ENCODE measurements at places on chromosomes 1 and 21.

GRCh38 chr1:245345191-245345884 lies 190.6 kb downstream of the KIF26B start:
- no peak overlapping the region for H3K27ac ChIP-seq
- H3K4me3 ChIP-seq = no peak overlapping the region
- DNase-seq = no peak

DNA sequence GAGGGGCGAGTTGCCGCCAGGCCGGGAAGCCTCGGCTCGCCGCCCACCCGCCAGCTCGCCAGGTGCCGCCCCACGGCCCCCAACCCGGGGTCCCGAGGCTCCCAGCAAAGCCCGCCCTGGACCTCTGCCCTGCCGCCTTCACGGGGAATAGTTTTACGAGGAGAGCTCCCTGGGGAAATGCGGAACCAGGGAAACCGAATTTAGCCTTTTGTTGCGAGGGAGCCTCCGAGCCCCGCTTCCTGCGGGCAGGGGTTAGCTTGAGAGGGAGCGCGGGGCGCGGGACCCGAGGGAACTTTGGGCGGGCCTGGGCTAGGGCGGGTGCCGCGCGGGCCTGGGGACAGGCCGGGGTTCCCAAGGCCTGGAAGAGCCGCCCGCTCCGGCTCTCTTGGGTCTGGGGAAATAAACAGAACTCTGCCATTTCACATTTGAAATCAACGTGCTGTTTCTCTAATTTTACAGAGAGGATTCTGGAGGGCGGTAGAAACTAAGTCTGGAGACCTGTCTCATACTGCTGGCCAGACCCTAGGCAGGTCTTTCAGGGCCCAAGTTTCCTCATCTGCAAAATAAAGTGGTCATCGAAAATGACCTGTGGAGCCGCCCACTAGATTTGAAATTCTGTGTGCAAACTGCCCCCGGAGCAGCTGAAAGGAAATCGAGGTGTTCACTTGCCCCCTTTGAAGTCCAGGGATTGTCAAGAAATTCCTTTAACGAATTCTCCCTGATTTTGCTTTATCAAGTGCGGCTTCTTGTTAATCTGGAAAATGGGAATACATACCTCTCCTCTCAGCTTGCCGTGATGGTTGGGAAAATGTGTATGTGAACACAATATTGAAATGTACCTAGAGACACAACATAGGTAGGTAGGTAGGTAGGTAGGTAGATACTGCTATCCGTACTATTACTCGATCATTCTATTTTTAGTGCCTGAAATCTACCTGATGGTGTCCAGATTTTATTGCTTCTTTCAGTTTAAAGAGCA lies 749 bp upstream of the GLUL start:
- no peaks in the 10 kb centered on the region for H3K27me3 ChIP-seq
- peak overlapping the region; percentile 89 for H3K4me3 ChIP-seq
- peaks cover 15% of the 10 kb centered on the region for H3K36me3 ChIP-seq
- peak overlapping the region; percentile 94 for H3K27ac ChIP-seq
- H3K4me1 ChIP-seq = peaks cover 56% of the 10 kb centered on the region

GRCh38 chr1:202148391-202148790 lies 3.9 kb upstream of the ARL8A start:
- DNase-seq = no peak
- H3K4me1 ChIP-seq = peaks cover 12% of the 10 kb centered on the region

GRCh38 chr1:13769212-13769611 lies 69.2 kb downstream of the PRDM2 start:
- H3K27me3 ChIP-seq = no peaks in the 10 kb centered on the region
- H3K4me3 ChIP-seq = no peak overlapping the region
- H3K27ac ChIP-seq = no peak overlapping the region
- H3K4me1 ChIP-seq = no peaks in the 10 kb centered on the region

- DNase-seq = peak; percentile 9
- peaks cover 82% of the 10 kb centered on the region for H3K27me3 ChIP-seq
- no peak overlapping the region for H3K27ac ChIP-seq
- H3K4me1 ChIP-seq = 0 out of 2 replicates have a peak, but pooled peaks cover 5% of the 10 kb centered on the region
- H3K4me3 ChIP-seq = peak overlapping the region; percentile 16
- no peaks in the 10 kb centered on the region for H3K36me3 ChIP-seq
These were observed 106.7 kb upstream of the COL6A1 start for GRCh38 chr21:45874716-45875415.

DNA sequence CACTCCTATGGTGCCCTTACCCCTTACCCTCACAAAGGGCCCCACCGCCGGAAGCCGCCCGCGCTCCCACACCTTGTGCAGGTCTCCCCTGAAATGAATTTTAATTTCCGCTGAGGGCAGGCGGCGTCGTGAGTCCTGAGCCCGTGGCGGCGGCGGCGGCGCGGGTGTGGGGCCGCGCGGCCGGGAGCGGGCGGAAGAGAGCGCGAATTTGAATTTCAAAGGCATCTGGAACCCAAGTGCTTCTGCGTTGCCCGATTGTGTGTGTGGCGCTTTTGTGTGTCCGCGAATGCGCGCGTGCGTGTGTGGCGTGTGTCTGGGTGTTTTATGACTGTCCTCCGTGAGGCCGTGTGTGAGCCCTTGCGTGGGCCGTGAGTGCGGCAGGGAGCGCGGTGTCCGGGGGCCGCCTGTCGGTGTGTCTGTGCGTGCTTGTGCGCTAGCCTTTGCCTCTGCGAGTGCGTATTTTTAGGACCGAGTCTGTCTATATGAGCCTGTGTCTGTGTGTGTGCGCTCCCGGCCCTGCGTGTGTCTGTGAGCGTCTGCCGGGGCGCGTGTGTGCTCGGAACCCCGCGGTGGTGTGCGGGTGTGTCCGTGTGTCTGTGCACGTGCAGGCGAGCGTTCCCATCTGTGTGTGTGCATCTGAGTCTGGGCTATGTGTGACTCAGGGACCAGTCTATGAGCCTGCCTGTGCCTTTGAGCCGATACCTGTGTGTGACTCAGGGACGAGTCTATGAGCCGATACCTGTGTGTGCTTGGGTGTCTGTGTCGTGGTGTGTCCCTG lies 7.9 kb upstream of the ADGRB2 start:
- no peak for DNase-seq
- no peak overlapping the region for H3K4me3 ChIP-seq

DNA sequence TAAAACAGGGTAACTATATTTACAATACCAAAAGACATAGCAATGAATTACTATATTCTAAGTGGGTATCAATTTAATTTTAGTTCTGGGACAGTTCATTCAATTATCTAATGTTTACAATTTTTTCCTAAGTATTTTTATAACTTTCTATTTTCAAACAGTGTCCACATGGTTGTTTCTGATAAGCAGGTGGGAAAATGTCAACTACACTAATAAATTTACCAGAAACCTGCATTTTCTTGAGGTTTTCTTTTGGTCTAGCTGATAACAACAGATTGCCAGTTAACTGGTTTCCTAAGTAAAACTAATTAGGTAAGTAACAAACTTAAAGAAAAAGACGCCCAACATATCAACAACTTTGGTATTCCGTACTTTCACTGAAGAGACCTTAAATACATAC lies 84.9 kb upstream of the GFI1 start:
- H3K27ac ChIP-seq = no peak overlapping the region
- H3K4me3 ChIP-seq = no peak overlapping the region
- H3K4me1 ChIP-seq = no peaks in the 10 kb centered on the region
- no peaks in the 10 kb centered on the region for H3K27me3 ChIP-seq

DNA sequence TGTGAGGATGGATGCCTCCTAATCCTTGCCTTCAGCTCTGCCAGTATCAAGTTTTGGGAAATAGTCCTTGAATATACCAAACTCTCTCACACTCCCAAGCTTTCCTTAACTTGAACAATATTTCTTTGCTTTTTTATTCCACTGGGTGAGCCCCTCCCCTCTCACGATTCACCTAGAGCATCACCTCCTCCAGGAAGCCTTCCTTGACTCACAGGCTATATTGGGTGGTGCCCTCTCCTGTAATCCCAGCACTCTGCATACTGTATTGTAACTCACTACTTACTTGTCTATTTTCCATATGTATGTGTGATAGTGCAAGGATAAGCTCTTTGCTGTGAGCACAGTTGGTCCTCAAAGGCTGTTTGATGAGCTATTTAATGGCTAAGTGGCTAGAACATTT lies 114.7 kb downstream of the PLXNA2 start:
- H3K4me1 ChIP-seq = peaks cover 33% of the 10 kb centered on the region
- no peak for DNase-seq
- H3K36me3 ChIP-seq = no peaks in the 10 kb centered on the region
- H3K27me3 ChIP-seq = no peaks in the 10 kb centered on the region
- no peak overlapping the region for H3K27ac ChIP-seq

- H3K4me3 ChIP-seq = no peak overlapping the region
- no peaks in the 10 kb centered on the region for H3K4me1 ChIP-seq
- H3K27me3 ChIP-seq = no peaks in the 10 kb centered on the region
- H3K36me3 ChIP-seq = no peaks in the 10 kb centered on the region
These were observed 43.9 kb upstream of the IFNAR2 start for GRCh38 chr21:33185852-33186251.

DNA sequence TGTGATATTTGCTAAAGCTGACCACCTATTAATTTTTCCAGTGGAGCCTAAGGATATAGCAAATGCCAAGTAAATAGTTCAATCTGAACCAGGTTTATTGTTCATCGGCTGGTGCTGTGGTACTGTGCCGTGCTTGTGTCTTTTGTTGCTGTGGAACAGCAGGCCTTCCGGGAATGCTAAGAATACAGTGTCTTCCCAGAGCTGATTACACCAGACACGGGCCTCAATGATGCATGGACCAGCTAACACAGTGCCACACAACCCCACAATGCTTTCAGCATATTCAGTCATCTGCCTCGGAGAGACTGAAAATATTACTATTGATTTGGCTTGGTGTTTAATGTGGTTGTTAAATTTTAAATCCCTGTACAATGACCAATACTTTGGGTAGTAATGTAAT lies 415.4 kb downstream of the PTBP2 start:
- H3K4me3 ChIP-seq = no peak overlapping the region
- H3K27me3 ChIP-seq = no peaks in the 10 kb centered on the region
- no peak for DNase-seq
- H3K36me3 ChIP-seq = no peaks in the 10 kb centered on the region
- no peak overlapping the region for H3K27ac ChIP-seq

DNA sequence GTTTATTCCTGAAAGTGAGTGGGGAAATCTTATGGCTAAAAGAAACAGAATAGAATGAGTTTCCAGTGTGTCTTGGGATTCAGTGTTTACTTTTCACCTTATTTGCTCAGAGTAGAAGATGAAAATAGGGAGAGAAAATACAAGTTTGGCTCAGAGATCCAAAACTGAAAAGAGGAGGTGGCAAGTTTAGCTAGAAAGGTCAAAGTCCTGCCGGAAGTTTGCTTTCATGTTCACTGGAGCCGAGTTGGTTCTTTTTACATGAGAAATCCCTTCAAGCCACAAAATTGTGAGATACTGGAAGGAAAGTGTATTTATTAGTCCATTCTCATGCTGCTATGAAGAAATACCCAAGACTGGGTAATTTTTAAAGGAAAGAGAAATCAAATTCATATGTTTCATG lies 604.6 kb downstream of the MRPL39 start:
- H3K27me3 ChIP-seq = no peaks in the 10 kb centered on the region
- H3K4me3 ChIP-seq = no peak overlapping the region
- H3K36me3 ChIP-seq = no peaks in the 10 kb centered on the region
- H3K4me1 ChIP-seq = no peaks in the 10 kb centered on the region
- no peak overlapping the region for H3K27ac ChIP-seq

DNA sequence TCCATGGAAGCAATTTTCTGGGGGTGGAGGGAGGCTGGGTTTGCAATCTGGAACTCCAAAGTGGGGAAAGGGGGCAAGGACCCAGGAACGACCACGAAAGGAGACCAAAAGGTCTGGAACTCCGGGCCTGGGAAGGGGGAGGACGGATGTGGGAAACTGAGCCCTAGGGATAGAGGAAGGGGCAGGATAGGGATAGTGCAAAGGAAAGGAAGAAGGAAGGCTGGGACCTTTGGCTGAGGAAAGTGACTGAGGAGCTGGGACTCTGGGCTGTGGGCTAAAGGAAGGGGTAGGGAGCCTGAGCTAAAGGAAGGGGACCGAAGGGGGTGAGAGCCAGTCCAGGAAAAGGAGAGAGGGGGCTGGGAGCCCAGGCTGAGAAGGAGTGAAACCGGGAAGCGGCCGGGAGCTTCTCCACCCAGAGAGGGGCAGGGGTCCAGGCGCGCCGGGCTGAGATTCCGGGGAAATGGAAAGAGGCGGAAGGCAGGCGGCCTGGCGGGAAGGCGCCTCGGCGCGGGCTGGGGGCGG lies 395 bp downstream of the SLC9A1 start:
- H3K27ac ChIP-seq = no peak overlapping the region
- no peaks in the 10 kb centered on the region for H3K36me3 ChIP-seq
- no peaks in the 10 kb centered on the region for H3K27me3 ChIP-seq
- H3K4me3 ChIP-seq = peak overlapping the region; percentile 79
- H3K4me1 ChIP-seq = peaks cover 49% of the 10 kb centered on the region

GRCh38 chr1:155392898-155393411 lies 72.3 kb downstream of the RUSC1 start:
- H3K27me3 ChIP-seq = no peaks in the 10 kb centered on the region
- no peak overlapping the region for H3K27ac ChIP-seq
- H3K4me1 ChIP-seq = no peaks in the 10 kb centered on the region
- DNase-seq = no peak
- peaks cover 35% of the 10 kb centered on the region for H3K36me3 ChIP-seq

- H3K27me3 ChIP-seq = no peaks in the 10 kb centered on the region
- H3K4me1 ChIP-seq = no peaks in the 10 kb centered on the region
- no peak for DNase-seq
- H3K27ac ChIP-seq = no peak overlapping the region
- H3K4me3 ChIP-seq = no peak overlapping the region
These were observed 31.9 kb downstream of the MAP10 start for GRCh38 chr1:232837087-232837486.
